ENCODE measurements at places on chromosomes 5 and 9.
A peak's percentile ranks its signal among the peaks of the same experiment; 100 is the strongest.

DNA sequence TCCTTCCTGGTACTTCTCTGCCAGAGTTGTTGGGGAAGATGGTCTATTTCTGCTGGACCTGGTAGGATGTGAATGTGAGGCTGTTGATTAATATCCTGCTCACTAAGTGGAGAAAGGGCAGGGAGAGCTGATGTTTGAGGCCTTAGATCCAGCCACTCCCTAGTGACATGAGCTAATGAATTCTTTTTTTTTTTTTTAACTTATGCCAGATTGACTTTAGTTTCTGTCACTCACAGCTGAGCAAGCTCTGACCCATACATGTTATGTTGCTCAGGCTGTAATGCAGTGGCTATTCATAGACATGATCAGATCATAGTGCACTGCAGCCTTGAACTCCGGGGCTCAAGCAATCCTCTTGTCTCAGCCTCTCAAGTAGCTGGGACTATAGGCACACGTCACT, 75.1 kb upstream of the SPRY4 start:
- DNase-seq, result no peak

DNA sequence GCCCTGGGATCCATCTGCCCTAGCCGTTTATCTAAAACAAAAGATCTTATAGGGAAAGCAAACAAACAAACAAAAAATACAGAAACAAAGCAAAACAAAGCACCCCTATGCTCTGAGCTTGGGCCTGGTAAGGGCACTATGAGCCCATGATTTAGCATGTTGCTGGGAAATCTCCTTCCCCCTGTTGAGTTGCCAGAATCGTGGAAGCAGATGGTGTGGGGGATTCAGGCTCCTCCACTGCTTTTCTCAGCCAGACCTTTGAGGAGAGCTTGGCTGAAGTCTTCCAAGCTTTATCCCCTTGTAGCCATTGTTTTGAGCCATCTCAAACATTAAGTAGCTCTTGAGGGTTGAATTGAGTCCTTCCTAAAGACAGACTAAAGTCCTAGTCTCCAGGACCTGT, 29.9 kb downstream of the TMC1 start:
- DNase-seq, result no peak

DNA sequence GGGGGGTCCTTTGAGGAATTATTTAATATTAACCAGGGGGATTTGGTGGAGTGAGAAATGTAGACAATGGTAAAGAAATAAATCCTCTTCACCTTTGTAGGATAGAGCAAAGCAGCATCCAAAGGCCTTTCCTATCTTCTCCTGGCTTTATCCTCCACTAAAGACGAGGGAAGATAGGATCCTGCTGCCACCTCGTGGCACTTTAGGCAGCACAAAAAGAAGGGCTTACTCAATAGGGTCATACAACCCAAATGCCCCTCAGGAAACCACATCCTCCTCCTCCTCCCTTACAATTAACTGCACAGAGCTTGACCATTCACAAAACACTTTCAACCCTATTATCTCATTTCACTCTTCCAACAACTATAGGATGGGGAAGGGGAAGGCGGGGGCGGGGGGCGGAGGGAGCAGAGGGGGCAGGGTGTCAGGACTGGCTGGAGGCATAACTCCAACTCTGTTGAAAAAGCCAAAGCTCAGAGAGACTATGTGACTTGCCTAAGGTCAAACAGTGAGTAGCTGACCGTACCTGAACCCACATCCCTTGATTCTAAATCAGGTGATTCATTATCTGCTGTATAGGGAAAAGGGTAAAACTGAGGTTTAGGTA, 45.4 kb upstream of the MYOT start:
- no peak for DNase-seq

DNA sequence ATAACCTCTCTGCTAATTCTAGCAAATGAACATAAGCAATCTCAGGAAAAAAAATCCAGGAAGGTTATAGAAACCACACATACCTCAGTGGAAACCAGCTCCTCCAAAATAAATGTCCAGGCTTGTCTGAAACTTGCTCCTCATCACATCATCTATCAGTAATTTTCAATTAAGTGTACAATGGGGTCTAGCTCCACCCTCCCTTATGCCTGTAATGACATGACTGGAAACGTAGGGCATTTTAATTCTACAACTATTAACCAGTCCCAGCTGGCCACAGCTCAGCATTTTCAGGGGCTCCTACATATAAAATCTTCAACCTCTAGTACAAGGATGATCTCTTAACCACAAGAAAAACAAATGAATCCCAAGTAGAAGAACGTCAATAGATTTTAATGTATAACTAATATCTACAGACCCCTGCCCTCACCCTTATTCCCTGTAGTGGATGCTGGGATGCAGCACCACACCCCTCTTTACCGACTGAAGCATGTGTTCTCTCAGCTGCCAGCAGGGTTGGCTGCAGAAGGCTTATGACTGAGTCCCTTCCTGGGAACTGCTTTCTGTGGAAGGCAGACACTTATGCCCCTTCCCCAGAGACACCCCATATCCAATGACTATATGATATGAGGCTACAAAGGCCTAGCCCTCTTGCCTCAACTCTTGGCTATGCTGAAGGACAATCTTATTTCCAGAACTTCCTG, 6.8 kb downstream of the TSSK1B start:
- no peak for DNase-seq

DNA sequence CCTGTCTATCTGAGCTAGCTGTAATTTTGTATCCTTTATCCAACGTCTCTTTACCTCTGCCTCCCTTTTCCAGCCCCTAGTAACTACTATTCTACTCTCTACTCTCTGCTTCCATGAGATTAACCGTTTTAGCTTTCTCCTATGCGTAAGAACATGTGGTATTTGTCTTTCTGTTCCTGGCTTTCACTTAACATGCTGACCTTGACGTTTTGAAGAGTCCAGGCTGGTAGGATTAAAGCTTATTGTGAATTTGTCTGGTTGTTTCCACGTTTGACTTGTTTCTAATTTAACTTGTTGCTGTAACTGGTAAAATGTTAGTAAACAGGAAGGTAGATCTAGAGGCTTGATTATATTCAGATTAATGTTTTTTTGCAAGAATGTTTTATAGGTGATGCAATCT, 385.3 kb downstream of the PSAT1 start:
- DNase-seq, result no peak

GRCh38 chr5:57383093-57383861, 99.3 kb downstream of the ACTBL2 start:
- peak; percentile 70 for DNase-seq

DNA sequence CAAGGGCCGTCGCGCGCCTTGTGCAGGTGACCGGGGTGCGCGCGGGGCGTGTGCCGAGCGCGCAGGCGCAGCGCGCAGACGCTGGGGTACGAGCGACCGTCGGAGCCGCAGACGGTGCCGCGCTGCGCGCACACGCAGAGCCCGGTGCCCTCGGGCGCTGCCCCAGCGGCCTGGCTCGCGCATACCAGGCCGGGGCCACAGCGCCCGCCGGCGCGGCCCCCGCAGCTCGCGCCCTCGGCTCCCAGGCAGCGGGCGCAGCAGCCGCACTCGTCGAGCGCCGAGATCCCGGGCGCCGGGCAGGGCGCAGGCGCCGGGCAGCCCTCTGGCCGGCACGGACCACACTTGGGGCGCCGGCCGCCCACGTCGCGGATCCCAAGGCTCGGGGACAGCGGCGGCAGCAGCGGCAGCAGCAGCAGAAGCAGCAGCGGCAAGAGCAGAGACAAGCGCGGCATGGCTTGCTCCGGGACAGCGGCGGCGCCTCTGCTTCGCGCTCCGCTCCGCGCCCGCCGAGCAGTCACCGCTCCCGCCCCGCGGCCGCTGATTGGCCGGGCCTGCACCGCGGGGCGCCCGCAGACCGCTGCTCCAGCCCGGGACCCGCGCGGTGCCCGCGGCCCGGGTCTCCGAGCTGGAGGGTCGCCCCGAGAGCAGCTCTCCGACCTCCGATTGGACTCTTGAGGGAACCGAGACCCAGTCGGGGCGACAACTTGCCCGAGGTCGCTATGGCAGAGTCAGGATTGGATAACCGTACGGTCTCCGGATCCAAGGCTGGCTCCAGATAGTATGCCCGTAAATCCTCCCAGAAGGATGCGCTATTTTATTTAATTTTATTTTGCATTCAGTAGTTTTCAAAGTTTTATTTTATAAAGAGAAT, at the start of gene IGFBPL1:
Gene IGFBPL1 (minus strand): TSS at position 482 of the 871 bp plus-strand sequence. CDS start 30 bp downstream, at position 452.
- no peak for DNase-seq

DNA sequence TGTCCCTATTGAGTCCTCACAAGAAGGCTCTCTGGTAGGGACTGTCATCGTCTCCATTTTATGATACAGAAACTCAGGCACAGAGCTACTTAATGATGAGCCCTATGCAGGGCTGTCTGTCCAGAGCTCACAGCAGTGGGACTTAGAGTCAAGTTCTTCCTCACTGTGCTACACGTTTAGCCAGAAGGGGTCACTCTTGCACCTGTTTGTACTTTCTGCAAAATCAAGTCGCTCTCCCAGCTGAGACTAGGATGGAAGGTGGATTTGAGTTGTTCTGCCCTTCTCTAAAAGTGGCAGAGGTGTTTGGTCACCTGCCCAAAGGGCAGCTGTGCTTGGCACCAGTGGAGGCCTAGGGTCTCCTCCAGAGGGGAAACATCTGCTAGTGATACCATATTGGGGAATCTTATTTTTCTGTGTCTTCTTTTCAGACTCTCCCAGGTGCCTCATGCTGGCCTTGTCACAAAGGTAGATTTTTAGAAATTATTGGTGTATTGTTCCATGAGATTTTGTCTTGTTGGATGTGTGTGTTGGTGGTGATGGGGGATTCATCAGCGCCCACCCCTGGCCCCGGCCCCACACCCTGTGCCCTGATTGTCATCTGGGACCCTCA, 104.2 kb downstream of the PPARGC1B start:
- DNase-seq, result no peak

GRCh38 chr9:114472765-114473446, 32.4 kb downstream of the WHRN start:
- DNase-seq, result no peak

DNA sequence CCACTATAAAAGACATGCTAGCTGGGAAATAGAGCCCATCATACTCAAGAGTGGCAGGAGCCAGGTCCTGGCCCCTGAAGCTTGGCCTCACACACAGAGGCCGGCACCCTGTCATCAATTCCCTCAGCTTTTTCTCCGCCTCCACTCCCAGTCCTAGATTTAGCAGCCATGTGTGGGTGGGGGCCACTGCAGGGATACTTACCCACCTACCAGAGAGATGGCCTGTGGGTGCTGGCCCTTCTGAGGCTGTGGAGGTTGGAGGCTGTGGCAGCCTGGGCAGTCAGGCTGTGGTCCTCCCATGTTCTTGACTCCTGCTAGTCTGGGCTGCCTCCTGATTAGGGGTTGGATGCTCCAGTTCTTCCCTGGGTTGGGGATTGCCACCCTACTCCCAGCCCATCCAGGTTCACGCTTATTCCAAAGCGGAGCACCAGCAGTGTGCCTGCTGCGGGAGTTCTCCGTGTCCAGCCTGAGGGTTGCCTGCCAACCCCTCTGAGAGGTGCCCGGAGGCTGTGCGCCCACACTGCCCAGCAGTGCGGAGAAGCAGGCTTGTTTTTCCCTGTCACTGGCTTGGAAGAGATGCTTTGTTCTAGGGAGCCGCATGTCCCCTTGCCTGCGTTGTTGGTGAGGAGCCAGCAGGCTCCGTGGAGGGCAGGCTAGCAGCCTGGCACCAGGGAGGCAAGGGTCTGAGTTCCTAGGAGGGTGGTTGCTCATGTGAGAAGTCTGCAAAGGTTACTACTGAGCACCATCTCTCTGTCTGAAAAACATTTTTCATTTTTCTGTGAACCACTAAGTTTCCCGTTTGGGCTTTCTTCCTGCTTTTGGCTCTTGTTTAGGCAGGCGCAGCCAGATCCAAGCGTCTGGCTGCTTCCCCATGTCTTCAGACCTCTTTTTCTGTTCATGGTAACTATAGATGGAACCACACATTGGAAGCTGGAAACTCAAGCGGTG, 7.5 kb downstream of the SLC22A5 start:
- DNase-seq, result no peak

DNA sequence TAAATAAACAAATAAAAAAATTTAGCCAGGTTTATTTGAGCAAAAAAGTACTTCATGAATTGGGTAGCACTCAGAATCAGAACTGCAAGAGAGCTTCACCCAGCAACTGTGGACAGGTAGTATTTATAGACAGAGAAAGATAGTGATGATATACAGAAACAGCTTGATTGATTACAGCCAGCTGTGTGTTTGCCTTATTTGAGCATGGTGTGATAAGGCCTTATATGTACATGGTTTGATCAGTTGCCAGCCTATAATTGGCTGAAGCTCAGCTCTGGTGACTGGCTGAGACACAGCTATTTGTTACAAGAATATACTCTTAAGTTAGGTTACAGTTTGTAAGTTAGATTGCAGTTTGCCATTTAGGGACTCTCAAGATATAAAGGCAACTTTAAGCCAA, 34.3 kb upstream of the ARL15 start:
- DNase-seq, result no peak

DNA sequence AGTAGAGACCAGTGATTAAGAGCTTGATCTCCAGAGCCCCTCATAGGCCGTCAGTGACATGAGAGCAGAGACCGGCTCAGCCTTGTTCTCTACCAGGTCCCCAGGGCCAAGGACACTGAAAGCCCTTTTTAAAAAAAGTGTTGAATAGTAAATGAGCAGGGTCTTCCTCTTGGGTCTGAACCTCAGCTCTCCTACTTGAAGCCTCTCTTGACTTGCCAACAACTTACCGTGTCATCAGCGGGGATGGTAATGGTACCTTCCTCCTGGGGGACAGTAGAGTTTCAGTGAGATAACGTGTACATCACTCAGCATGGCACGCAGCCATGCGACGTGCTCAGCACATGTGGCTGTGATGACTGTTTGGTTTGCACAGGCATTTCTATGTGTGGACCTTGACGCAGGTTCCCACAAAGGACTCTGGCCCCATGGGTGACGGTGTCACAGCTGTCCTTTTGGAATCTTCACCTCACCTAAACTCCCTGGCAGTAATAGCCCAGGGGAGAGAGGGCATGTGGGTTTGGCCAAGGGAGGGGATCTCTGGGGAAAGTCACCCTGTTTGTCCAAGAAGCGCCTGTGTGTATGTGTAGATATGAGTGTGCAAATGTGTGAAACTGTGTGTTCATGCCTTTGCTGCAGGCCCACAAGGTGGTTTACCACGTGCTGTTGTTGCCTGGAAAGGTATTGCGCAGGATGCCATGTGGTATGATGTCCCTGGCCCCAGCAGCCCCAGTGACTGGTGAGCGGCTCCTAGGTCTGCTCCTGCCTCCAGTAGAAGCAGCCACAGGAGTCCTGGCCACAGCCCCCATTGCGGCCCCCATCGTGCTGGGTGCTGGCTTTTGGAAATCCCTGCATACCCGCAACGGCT, 18.7 kb downstream of the ERGIC1 start:
- DNase-seq, result no peak

DNA sequence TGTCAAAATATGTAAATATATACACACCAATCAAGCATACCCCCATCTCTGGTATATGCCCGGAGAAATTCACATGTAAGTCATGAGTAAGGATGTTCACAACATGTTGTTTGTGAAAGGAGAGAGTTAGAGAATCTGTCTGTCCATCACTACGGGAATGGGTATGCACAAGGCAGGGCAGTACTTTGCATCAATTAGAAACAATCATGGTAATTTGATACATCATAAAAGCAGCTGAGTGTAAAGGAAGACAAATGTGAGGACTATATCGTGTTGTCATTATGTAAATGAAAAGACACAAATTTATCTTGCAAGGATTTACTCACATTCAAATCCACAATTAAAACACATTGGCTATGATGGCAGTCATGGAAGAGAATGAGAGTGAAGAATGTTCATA, 146.7 kb downstream of the SV2C start:
- DNase-seq, result no peak

Data from HS-27A (cell line).